GM06990 (cell line): ENCODE measurements at places on chromosomes 13 and 19.

DNA sequence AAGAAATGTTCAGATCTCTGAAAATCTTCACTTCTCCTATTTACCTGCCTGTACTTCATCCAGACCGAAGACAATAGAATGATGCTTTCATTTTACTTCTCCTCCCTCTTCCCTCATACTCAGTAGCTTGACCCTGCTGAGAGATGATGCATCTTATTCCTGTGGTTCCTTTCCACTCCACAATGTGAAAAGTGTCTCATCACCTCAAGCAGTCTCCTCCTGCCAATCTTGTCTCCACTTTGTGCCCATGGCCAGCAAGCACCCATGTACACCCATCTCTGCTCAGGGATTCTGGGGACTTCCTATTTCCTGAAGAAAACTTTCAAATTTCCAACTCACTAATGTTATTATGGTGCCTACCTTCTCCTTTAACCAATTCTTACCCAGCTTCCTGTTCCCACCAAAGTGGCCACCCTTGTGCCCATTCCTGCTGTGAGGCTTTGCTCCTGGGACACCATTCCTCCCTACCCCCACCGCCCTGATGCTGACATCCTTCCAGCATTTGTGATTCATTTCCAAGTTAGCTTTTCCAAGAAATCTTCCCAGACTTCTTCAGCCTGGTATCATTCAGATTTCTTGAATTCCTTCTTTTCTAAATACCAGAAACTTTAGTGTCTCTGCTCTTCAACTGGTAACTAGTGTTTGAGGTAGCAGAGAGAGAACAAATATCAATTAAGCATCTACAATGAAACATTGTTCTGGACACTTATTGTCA, 212.5 kb downstream of the POSTN start:
- DNase-seq, result no peak

GRCh38 chr13:41383386-41383785, 72.3 kb downstream of the NAA16 start:
- no peak for DNase-seq

DNA sequence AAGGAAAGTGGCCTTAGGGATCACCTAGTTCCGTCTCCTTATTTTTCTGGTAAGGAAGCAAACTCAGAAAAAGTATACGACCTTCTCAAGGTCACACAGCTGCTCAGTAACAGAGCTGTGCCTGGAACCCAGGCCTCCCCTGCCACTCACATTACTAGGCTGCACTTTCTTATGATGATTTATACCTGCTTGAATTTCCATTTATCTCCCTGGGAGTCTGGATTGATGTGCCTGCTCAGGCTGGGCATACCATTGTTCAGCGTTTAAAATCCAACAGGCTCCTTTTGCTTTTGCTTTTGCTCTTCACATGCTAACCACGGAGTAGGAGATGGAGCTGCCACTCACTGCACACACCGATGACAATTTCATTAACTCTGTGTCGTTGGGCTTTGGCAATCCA, 241.0 kb downstream of the OLFM4 start:
- DNase-seq, result no peak

DNA sequence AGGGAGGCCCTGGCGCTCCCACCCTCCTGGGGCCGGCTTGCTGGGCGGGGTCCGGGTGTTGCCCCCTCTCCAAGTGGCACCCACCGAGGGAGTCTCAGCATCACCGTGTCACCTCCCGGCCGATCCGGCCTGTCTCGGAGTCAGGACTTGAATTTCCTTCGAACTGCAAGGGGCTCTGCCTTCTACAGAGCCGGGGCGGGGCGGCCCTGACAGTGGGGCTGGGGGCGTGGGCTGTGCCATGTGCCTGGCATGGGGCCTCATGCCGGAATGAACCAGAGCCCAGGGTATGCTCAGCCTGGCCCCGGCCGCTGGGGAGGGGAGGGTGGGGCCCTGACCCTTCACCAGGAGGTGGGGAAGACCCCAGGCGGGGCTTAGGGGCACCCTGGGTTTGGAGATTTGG, 47.0 kb upstream of the TCF3 start:
- no peak for DNase-seq

- no peak for DNase-seq
Observed at GRCh38 chr19:30085394-30085793, 143.4 kb downstream of the URI1 start.

DNA sequence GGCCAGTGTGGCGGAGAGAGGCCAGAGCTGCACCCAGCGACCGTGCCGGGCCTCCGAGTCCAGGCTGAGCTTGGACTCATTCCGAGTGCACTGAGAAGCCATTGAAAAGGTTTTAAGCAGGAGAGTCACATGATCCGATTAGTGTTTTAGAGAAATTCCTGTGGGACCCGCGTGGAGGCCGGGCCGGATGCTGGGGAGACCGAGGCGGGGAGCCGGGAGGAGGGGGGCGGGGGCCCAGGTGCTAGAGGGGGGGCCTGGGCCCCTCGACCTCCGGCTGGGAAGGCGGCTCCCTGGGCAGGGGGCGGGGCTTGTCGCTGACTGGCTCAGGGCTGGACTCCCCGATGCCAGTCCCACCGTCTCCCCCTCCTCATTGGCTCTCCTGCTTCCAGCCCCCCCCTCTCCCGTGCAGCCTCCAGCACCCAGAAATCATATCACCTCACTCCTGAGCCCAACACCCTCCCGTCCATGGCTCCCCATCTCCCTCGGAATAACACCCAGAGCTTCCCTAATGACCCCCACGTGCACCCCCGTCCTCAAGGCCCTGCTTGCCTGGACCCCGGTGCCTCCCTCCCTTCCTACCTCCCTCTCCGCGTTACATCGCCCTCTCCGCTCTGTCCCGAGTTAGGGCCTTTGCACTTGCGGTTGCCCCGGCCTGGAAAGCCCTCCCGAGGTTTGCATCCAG, 5.2 kb upstream of the ZNF579 start:
- DNase-seq, result peak; percentile 61

DNA sequence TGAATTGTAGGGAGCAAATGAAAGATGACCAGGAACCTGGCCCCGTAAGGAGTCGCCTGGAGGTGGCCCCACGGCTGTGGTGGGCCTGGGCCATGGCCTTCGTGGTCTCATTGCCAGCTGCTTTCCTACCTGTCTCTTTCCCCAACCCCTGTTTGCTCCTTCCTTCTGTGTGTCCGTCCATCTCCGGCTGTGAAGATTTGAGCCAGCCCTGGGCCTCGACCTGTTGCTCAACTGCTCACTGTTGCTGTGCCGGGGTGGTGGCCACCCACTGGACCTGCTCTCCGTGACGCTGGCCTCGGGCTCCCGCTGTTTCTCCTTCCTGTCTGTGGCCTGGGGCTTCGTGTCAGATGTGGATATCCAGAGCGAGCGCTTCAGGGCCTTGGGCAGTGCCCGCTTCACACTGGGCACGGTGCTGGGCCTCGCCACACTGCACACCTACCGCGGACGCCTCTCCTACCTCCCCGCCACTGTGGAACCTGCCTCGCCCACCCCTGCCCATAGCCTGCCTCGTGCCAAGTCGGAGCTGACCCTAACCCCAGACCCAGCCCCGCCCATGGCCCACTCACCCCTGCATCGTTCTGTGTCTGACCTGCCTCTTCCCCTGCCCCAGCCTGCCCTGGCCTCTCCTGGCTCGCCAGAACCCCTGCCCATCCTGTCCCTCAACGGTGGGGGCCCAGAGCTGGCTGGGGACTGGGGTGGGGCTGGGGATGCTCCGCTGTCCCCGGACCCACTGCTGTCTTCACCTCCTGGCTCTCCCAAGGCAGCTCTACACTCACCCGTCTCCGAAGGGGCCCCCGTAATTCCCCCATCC, 8.5 kb downstream of the DBP start:
- DNase-seq, result no peak

DNA sequence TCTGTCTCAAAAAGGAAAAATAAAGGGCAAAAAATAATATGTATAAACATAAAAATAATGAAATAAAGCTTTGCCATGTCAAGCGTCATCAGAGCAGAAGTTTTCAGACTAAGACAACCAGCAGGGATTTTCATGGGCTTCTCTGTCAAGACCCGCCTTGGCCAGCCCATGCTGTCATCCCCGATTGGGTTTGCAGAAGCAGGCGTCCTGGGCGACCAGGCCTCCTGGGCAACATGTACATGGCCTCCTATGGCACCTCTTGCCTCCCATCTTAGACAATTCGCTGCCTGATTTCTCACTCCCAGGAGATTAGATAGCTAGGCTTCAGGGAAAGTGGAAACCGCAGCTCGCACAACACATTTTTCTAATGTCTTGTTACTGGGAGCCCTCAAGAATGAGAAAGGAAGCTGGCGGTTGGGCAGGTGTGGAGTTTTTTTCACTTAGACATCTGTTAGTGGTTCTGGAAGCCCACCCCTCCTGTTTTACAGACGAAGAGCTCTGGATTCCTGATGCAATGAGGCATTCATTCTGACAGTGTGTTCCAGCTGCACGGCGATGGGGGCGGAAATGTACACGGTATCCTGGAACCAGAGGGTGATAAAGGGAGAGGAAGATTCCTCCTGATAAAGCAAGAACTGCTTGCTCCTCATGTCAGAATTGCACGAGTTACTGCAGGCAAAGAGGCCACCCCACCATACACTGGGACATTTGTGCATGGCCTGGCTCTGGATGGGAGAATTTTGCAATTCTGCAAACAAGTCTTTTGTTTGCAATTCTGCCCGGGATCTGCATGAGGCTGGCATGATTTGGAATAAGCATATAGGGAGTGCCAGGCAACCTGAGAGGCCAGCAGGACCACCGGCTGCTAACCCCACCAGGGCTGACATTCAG, 47.4 kb upstream of the KATNAL1 start:
- DNase-seq, result no peak

- no peak for DNase-seq
Observed at GRCh38 chr13:40624383-40624782, 42.1 kb downstream of the FOXO1 start.

DNA sequence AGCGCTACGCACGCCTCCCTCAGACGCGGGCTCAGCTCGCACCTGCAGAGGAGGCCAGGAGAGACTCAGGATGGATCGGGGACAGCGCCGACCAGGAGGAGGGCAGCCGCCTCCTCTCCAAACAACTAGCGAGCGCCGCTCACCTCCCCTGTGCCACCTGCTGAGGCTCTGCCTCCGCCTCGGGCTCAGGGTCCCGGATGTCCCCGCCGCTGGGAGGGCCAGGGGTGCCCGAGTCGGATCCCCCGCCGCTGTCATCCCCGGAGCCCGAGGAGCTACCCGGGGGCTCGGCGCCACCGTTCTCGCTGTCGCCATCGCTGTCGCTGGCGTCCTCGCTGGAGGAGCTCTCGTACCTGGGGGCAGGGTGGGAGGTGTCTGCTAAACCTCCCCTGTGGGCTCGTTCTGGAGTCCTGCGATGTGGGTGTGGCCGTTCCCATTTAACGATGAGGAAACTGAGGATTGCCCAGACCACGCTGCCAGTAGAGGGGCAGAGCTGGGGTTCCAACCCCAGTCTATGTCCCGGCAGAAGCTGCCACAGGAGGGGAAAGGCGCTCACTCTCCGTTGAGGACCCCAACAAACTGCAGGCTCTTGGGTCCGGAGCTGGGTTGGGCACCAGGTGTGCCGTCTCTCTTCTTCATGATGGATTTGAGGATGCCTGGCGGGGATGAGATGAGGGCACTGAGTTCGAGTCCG, 9.2 kb downstream of the KANK3 start:
- no peak for DNase-seq

GRCh38 chr13:100824366-100824765, 149.8 kb upstream of the TMTC4 start:
- DNase-seq, result no peak

- DNase-seq, result no peak
Observed at GRCh38 chr19:3027981-3028304, 1.1 kb downstream of the TLE2 start.

DNA sequence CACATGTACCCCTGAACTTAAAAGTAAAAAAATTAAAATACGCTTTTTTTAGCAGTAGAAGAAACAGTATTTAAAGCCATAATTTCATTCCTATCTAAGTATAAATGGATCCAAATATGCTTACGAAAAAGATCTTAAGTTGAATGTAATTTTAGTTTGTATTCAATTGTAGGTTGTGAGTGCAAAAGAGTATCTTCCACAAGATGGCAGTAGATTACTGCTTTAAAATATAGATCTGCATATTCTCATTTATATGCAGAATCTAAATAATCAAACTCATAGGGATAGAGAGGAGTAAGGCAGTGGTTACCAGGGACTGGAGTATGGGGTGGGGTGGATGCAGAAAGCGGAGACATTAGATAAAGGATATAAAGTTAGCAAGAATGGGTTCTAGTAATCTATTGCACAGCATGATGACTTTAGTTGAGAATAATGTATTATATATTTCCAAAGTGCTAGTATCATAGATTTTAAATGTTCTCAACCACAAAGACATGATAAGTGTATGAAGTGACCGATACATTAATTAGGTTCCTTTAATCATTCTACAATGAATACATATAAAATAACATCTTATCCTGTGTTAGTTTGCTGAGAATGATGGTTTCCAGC, 14.2 kb downstream of the OR7A17 start:
- no peak for DNase-seq

DNA sequence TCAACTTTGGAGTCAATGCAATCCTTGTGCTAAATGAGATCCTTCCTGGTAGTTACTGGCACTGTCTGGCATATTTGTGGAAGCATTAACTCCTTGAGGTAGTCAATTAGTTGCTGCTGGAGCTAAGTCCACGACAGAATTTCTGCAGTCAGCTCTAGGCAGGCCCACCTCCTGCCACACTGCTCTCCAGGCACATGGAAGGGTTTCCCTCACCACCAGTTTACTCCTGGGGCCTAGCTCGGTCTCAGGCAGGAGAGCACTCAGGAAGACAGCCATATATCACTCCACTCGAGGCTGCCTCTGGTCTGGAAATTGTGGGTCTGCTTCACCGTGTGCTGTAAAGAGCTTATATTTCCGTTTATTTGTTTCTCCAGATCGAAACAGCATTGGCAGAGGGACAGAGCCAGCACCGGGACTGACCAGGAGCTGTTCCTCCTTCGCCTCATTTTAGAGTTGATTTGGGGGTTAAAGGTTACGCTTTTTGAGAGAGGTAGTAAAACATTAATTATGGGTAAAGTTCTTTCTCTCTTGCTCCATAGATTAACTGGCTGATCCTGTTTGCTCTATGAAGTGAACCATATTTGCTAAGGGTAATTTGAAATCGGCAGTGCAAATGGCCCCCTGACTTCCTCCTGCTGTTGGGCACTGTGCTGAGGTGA, 20.6 kb upstream of the GTF3A start:
- no peak for DNase-seq

DNA sequence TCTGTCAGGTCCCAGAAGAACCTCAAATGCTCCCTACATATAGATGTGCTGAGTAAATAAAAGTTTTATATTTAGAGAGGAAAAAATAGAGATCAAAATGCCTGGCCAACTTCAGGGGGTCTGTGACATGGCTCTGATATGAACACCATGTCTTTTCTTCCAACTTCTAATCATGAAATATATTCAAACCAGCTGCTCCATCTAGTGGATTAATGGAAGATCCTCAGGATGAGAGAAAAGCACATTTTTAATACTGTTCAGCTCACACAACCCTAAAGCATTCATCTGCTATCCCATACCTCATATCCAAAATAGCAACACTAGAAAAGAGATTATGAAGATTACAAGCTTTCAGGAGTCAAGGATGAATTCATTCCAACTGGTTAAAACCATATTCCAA, 56.0 kb upstream of the DOCK9 start:
- no peak for DNase-seq

DNA sequence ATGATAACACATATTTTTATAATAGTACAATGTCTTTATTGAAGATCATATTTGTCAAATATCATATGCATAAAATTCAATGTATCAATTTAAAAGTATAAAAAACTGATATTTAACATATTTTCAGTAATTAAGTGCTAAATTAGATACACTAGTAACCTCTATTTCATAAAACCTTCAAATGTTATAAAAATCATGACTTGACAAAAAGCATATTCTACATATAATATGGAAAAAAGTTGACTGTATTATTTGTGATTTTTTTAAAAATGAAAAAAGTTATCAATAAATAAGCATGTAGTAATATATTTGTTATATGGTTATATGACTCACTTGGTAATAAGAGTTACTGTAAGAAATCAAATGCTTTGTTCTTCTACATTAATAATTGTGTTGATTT, 356.9 kb downstream of the DIAPH3 start:
- DNase-seq, result no peak
